Glomerular endothelial cell (primary cell): ENCODE measurements at places on chromosomes 7 and 10.

DNA sequence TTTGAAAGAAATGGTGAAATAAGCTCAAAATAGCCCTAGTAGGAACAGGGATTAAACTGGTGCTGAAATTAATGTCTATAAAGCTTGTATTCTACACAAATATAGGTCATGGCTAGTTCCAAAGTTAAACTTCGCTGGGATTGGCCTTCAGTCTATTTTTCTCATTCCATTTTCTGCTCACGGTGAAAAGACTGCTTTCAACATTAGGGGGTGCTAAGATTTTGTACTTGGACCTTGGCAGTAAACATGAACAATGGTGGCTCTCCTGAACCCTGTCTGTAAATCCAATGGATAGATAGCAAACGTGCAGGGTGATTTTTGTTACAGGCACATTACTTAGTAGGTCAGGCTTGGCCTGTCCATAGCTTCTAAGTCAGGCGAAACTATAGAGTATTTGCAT lies 36.0 kb upstream of the RSU1 start:
- no peak for DNase-seq

DNA sequence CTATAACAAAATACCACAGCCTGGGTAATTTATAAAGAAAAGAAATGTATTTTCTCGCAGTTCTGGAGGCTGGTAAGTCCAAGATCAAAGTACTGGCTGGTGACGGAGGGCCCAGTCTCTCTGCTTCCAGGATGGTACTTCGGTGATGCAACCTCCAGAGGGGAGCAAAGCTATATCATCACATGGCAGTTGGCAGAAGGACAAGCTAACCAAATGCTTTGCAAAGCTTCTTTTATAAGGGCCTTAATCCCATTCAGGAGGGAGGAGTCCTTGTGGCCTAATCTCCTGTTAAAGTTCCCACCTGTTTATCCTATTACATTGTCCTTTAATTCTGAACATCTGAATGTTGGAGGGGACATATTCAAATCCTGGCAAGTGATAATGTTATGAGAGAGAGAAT lies 134.1 kb upstream of the SP4 start:
- no peak for DNase-seq

DNA sequence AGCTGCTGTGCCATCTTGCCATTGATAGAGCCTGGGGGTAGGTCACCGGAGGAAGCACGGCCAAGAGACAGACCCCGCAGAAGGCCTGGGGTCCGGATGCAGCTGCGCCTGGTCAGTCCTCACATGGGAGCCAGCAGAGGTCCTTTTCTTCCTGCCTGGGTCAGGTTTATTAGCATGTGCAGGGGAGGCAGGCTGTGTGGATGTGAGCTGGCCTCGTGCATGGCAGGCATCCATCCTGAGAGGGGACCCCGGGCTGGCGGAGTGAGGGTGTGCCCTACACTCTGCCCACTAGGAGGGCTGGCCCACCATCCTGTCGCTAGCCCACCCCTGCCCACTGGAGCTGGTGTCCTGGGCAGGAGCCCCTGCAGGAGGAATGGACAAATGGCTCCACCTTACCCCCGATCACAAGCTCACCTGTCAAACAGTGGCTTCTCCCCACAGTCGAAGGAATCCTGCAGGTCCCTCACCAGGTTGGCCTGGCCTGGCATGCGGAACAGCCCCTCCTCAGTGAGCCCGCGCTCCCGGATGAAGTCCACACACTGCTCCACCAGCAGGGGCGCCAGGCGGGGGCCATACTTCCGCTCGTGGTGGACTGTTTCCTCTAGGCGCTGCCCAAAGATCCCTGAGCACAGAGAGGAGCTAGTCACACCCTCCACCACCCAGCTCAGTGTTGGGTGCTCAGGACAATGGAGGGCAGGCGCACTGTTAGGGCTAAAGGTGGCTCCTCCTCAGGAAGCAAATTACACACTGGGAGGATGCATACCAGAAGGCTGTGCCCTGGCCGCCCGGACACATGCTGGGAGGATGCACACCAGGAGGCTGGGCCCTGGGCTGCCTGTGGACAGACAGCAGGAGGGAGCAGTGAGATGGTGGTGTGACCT lies 145.4 kb downstream of the ARHGAP22 start:
- DNase-seq: no peak

DNA sequence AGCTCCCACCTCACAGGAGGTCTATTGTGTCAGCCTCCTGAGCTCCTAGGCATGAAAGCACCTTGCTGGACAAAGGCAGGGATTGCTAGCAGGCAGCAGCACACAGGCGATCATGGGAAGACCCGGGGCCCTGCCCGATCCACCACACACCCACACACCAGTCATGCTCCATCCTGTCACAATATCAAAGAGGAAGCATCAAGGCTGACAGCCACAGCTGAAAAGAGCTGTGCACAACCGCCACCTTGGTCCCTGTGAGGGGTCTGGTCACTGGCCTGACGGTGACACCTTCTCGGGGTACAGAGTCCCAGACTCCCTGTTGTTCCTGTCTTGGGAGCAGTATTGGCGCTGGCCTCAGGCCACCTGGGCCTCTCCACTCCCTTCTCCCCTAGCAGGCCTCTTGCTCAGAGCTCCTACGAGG lies 89.7 kb upstream of the RET start:
- DNase-seq: no peak

GRCh38 chr10:116465546-116465945 lies 37.9 kb downstream of the PNLIPRP3 start:
- DNase-seq: no peak

- no peak for DNase-seq
Measured at GRCh38 chr10:127374901-127375300, 174.2 kb upstream of the NPS start.

- no peak for DNase-seq
Measured at GRCh38 chr10:115029452-115030375, 63.5 kb upstream of the ATRNL1 start.

DNA sequence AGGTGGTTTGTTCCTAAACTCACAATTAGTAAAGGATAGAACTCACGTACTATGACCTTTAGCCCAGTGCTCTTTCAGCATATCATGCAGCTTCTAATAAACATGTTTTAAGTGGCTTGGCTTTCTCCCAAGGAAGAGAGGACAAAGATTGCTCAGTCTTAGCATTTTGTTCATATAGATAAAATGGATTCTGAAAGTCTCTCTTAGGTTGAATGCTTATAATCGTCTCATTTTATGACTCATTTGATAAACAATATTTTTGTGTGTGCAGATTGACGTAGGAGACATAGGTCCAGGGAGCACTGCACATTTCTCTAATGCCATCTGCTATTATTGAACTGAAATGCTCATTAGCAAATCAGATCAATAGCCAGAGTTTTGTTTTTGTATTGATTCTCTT lies 44.8 kb downstream of the GNAT3 start:
- no peak for DNase-seq

- DNase-seq: no peak
Measured at GRCh38 chr10:8829592-8829991, 775.1 kb downstream of the GATA3 start.

DNA sequence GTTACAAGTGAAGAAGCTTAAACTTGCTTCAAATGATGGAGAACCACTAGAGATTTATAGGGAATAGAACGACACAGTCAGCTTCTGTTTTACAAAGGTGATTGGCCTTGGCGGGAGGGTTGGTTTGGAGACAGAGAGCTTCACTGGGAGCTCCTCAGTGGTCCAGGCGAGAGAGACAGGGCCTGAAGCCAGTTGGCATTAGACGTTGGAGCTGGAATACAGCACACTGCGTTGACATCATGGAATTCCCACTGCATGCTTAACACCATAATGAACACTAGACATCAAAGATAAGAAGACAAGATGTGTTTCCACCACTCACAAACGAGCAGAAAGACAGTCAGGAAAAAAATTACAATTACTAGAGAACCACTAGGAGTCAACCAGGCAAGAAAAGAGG lies 67.8 kb downstream of the TBXAS1 start:
- no peak for DNase-seq

DNA sequence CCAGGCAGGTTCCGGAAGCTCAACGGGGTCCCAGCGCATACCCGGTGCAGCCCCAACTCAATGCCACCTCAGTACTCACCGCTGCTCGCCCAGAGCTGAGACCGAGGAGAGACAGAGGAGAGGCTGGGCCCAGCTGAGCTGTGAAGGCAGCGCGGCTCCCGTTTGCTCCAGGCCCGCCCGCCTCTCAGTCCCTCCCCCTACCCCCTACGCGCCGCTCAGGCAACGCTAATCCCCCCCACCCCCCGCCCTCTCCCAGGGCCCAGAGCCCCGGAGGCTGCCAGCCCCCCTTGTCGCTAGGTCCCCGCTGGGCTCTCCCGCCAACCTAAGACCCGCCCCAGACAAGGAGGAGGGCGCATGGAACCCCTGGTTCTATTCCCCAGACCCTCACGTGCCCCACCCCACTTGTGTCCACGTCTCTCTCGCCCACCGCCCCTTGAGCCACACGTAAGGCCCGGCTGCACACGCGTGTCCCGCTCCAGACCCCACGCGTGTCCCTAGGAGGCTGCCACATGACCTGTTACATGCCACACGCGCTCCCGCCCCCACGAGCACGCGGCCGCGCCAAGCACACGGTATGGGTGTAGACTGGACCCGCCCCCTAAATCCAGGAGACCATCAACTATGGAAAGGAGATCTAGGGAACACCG lies at the start of gene PSD:
TSS of gene PSD (minus strand) at position 164 of the 647 bp plus-strand sequence. CDS start 1,747 bp downstream, outside the sequence.
- no peak for DNase-seq

GRCh38 chr10:59206204-59206720 lies 29.8 kb downstream of the PHYHIPL start:
- DNase-seq: no peak

- DNase-seq: no peak
Measured at GRCh38 chr10:71465551-71466252, 69.0 kb downstream of the CDH23 start.

DNA sequence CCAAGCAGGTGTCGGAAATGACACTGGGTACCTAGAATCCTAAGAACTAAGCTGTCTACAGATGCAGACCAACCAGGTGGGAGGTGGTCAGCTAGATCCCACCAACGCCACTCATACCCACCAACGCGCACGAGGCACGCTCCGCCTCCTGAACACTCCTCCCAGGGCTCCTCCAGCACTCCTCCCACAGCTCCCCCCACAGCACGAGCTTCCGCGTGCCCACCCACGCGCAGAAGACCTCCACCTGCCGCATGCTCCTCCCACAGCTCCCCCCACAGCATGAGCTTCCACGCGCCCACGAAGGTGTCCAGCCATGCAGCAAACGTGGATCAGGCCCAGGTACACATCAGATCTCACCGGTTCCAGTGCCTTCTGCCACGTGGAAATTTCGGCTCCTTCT lies 196.0 kb downstream of the MAD1L1 start:
- no peak for DNase-seq

DNA sequence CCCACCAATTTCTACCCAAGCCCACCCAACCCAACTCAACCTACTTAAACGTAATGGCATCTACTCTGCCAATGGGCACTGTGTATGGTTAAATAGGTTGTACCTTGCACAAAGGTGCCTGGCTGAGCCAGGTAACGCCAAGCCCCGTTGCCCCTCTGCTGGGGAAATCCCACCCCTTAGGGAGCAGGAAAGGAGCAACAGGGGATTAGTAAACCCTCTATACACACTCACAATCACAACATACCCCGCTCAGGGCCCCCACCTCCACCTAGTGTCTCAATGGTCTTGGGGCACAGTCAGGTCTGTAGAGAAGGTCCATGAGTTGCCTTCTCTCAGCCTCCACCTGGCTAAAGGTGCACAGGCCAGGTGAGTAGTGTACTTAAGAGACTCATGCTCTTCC lies 74.3 kb upstream of the PCBD1 start:
- no peak for DNase-seq

GRCh38 chr7:5635006-5635405 lies 146.5 kb downstream of the RNF216 start:
- DNase-seq: no peak

- peak; percentile 67 for DNase-seq
Measured at GRCh38 chr7:42238709-42239366, 1.8 kb upstream of the GLI3 start.

- no peak for DNase-seq
Measured at GRCh38 chr7:39749717-39750116, 126.3 kb downstream of the RALA start.

GRCh38 chr10:29163746-29164145 lies 125.1 kb upstream of the LYZL1 start:
- no peak for DNase-seq

- no peak for DNase-seq
Measured at GRCh38 chr10:62048470-62048869, 147.0 kb downstream of the ARID5B start.

DNA sequence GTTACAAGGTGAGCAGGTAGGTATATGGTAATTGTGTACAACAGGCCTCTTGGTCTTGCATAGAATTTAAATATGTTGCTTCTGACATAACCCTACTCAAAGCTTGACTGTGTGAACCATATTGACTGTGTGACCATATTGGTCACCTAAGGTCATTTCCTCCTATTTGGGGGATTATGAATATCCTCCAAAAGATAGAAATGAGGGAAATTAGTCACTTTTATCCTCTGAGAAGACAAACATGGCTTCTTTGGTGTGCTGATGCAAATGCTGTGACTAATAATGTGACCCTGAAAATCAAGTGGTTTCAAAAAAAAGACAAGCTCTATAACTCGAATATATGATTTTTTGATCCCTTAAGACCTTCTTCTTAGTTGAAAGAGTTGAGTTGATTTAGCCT lies 27.9 kb downstream of the IFIT5 start:
- DNase-seq: no peak

DNA sequence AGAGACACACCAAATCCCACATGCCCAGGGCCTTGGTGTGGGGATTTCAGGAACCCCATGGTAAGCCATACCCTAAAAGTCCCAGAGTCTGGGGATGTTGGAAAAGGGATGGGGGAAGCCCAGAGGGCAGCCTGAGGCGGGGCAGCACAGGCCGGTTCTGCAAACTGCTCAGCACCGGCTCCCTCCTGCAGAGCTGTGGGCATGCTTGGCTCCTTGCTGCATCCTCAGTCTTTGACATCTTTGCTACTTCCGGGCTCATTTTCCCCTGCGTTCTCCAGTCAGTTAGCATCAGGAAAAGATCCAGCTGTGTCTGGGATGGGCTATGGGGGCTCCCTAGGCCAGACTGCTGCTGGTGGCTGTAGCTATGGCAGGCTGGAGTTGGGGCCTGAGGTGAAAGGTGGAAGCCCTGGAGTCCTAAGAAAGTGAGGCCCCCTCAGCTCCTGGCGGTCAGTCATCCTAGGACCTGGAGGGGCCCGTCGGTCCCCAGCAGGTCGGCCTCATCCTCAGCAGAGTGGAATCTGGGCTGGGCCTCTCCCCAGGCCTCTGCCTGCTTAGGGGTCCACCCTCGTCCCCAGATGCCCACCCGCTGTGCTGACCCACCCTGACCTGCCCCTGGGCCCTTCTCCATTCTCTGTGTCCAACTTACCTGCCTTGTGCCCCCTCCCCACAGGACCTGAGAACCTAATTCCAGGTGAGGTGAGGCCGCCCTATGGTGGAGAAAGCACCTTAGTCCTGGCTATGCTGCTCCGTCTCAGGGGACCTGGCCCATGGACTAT lies 9.3 kb downstream of the TBATA start:
- DNase-seq: no peak

GRCh38 chr7:133649593-133649992 lies 396.7 kb downstream of the EXOC4 start:
- DNase-seq: no peak

- no peak for DNase-seq
Measured at GRCh38 chr7:72035266-72035665, 376.9 kb downstream of the CALN1 start.
